EH (cell line): ENCODE measurements at places on chromosomes 12 and 14.

- DNase-seq: no peak
Measured at GRCh38 chr14:63941023-63941422, 88.2 kb downstream of the SYNE2 start.

- no peak for DNase-seq
Measured at GRCh38 chr12:28802706-28803438, 346.2 kb upstream of the FAR2 start.

DNA sequence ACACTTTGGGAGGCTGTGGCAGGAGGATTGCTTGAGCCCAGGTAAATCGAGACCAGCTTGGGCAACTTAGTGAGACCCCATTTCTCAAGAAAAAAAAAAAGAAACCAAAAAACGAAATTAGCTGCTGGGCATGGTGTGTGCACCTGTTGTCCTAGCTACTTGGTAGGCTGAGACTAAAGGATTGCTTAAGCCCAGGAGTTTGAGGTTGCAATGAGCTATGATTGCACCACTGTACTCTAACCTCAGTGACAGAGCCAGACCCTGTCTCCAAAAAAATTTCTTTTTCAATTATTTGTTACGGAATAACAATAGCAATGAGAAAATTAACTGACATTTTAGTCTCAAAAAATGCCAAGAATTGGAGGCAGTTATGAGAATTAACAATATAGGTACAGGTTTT lies 128.0 kb downstream of the CCDC91 start:
- DNase-seq: no peak

DNA sequence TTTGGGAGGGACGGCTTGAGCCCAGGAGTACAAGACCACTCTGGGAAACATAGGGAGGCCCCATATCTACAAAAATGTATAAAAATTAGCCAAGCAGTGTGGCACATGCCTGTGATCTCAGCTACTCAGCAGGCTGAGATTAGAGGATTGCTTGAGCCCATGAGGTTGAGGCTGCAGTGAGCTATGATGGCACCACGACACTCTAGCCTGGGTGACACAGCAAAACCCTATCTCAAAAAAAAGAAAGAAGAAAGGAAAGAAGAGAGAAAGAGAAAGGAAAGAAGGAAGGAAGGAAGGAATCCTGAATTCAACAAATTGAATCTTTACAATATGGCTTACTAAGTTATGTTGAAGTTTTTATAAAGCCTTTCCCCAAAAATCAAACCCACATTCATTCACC lies 2.1 kb downstream of the KIF21A start:
- DNase-seq: no peak

DNA sequence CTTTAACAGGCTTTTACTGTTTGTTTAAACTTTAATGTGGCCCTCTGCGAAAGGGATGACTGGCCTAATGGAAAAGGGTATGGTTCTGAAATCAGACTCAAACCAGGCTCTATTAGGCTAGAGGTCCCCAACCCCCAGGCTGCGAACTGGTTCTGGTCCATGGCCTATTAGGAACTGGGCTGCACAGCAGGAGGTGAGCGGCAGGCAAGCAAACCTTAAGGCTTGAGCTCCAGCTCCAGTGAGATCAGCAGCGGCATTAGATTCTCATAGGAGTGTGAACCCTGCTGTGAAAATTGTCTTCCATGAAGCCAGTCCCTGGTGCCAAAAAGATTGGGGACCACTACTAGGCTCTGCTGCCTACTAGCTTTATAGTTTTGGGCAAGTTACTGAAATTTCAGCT lies 11.1 kb downstream of the GALNT4 start:
- no peak for DNase-seq

GRCh38 chr12:95336387-95337067 lies 118.9 kb downstream of the VEZT start:
- DNase-seq: peak; percentile 89

GRCh38 chr14:35553808-35554207 lies 19.8 kb downstream of the INSM2 start:
- peak; percentile 78 for DNase-seq

DNA sequence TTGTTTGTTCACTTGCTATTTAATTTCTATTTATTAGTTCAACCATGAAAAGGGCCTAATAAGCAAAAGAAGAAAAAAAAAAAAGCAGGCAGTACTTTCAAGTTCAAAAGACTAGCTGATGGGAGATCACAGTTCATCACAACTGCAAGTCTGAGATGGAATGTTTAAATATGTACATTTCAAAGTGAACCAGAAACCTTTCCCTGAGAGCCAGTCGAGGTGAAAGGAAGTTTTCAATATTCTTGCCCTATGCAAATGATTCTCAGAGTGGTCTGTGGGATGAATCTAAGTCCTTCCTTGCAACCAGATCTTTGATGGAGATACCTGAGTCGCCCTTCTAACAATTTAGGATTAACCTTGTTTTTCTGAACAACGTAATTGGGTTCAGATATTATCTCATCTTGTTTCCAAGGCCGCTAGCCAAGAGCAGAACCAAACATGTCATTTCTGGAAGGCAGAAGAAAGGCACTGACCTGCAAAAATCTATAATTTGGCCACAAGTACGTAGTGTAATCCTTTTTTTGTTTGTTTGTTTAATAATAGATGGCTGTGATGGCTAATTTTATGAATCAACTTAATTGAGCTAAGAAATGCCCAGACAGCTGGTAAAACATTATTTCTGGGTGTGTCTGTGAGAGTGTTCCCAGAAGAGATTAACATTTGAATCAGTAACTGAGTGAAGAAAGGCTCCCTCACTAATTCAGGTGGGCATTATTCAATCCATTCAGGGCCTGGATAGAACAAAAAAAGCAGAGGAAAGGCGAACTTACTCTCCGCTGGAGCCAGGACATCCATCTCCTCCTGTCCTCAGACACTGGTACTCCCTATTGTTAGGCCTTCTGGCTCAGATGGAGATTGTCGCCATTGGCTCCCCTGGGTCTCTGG lies 171.1 kb upstream of the TMPO start:
- no peak for DNase-seq

DNA sequence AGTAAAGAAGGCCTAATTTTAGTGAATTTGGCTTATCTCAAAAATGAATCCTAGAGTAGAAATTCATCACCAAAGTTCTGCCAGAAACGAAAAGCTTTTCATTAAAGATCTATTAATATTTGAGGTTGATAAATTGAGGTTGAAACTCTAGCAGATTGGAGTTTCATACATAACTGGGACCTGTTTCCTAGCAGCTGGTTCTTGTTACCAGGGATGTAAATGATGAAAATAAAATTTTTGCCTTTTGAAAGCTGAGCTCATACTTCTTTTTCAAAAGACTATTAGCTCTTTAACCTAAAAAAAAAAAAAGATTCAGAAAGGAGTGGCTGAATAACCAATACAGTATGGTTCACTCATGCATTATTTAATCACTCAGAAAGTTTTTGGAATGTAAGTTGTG lies 98.3 kb downstream of the PTGER2 start:
- DNase-seq: no peak
